ENCODE measurements at places on chromosomes 4 and X. TPM values are rescaled to one million over a fixed set of nuclear protein-coding genes. Genes with fewer than 3 reads are reported as not detected.

DNA sequence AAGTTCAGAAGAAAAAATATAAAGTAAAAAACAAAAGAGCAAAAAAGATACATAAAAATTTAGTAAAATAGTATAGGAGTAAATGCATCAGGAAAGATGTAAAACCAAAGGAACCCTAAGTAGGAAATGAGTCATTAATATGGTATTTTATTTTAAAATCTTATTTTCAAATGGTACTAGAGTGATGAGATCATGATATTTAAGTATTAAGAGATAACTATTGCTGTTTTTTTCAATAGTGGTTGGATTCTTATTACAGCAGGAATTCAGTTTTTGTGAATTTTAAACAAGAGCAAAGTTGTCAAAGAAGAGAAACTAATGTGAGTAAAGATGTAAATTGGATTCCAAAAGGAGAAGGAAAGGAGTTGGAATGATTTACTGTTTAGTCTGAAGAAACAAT is 20.0 kb downstream of the EMCN start:
- H3K4me1 ChIP-seq = peaks cover 3% of the 10 kb centered on the region
- H3K4me3 ChIP-seq = no peak overlapping the region
- DNase-seq = no peak
- no peaks in the 10 kb centered on the region for H3K27me3 ChIP-seq
- H3K27ac ChIP-seq = no peak overlapping the region

GRCh38 chrX:134670134-134670924 is 12.1 kb upstream of the PLAC1 start:
- DNase-seq = no peak
- no peak overlapping the region for H3K27ac ChIP-seq
- H3K4me3 ChIP-seq = no peak overlapping the region
- no peaks in the 10 kb centered on the region for H3K4me1 ChIP-seq

- H3K4me3 ChIP-seq = no peak overlapping the region
- peaks cover 37% of the 10 kb centered on the region for H3K36me3 ChIP-seq
- H3K27me3 ChIP-seq = no peaks in the 10 kb centered on the region
These were observed 87.6 kb downstream of the CRMP1 start for GRCh38 chr4:5805270-5805669.

ABLIM2 gene
- total RNA-seq = 3.8 TPM

DNA sequence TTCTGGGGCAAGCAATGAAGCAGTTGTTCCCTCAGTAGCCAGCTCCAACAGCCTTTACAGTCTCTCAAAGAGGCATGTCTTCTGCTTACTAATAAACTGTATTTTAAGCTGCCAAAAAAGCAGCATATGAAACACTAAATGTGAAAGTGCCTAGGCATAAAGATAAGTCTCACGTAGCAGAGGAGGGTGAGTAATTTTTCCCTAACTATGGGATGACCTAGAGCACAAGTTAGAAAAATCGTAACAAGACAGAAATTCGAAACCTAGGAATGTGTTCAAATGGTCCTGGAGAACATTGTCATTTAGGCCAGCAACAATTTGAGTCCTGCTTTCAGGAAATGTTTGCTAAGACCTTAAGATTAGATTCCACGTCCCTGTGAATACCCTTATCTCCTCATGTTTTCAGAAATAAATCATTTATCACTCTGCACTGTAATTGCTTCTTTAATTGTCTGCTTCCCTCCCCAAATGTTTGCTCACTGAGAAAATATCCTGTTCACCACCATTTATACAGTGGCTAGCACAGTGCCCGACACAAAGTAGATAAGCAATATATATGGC is 222.2 kb downstream of the KCNIP4 start:
- no peak for DNase-seq
- no peaks in the 10 kb centered on the region for H3K36me3 ChIP-seq
- no peak overlapping the region for H3K27ac ChIP-seq

USP17L30 gene
- total RNA-seq = not detected

- no peak overlapping the region for H3K27ac ChIP-seq
- no peak overlapping the region for H3K4me3 ChIP-seq
- peaks cover 10% of the 10 kb centered on the region for H3K4me1 ChIP-seq
- peaks cover 4% of the 10 kb centered on the region for H3K36me3 ChIP-seq
- no peak for DNase-seq
These were observed 206.0 kb upstream of the ARHGAP24 start for GRCh38 chr4:85268961-85269360.

GRCh38 chr4:20273793-20274192 is 22.1 kb downstream of the SLIT2 start:
- DNase-seq = no peak
- H3K27me3 ChIP-seq = no peaks in the 10 kb centered on the region
- peaks cover 20% of the 10 kb centered on the region for H3K4me1 ChIP-seq
- no peak overlapping the region for H3K27ac ChIP-seq
- H3K36me3 ChIP-seq = no peaks in the 10 kb centered on the region

GRCh38 chr4:121030131-121030530 is 42.2 kb downstream of the NDNF start:
- H3K4me3 ChIP-seq = no peak overlapping the region
- H3K27me3 ChIP-seq = no peaks in the 10 kb centered on the region
- H3K27ac ChIP-seq = no peak overlapping the region
- no peaks in the 10 kb centered on the region for H3K4me1 ChIP-seq

AMBN gene
- not detected for total RNA-seq

TRIML2 gene
- total RNA-seq = not detected

DNA sequence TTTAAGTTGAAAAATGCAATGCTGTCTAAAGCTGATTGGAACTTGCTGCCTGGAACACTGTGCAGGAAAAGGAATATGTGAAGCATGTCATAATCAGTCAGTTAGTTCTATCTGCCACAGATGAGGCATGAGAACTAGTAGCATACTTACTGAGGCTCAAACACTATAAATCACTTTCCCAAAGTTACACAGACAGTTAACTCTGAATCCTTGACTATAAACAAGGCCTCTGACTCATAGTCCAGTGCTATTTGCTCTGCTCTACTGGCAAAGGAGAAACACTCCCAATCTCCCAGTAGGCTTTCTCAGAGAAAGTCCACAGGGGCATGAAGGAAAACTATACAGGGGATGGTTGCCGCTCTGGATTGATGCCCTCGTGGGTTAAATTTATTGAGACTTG is 2078.4 kb upstream of the TENM3 start:
- no peak overlapping the region for H3K27ac ChIP-seq
- no peak overlapping the region for H3K4me3 ChIP-seq
- H3K36me3 ChIP-seq = no peaks in the 10 kb centered on the region
- no peaks in the 10 kb centered on the region for H3K27me3 ChIP-seq
- H3K4me1 ChIP-seq = peaks cover 8% of the 10 kb centered on the region

CTSO gene
- total RNA-seq = 1.7 TPM

DNA sequence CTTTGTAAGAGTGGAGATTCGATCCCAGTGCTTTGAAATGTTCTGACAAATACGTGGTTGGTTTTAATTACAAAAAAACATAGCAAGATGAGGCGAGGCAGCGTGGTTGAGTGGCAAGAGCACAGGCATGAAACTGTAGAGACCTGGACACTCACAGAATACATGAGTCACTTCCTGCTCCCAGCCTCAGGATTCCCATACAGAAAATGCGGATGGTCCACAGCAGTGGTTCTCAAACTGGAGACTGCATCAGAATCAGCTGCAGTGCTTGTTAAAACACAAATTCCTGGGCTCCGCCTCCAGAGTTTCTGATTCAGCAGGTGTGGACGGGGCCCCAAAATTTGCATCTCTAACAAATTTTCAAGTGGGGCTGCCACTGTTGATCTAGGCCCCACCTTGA is 10.1 kb downstream of the OTOP1 start:
- DNase-seq = no peak
- H3K27me3 ChIP-seq = peaks cover 8% of the 10 kb centered on the region
- no peaks in the 10 kb centered on the region for H3K36me3 ChIP-seq

SLC34A2 gene
- total RNA-seq = not detected

DNA sequence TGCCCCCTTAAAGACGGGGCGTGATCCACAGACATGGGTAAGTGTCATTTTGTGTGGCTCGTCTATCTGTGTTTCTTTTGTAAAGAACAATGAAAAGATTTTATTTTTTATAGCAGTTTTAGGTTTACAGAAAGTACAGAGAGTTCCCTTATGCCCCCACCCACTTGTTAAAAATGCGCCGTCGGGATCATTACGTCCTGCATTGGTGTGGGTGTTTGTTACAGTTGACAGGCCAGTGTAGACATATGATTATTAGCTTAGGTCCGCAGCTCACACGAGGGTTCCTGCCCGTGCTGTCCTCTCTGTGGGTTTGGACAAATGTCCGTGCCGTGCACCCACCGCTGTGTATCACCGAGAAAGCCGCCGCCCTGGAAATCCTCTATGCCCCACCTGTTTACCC is 50.5 kb downstream of the RGS12 start:
- H3K36me3 ChIP-seq = no peaks in the 10 kb centered on the region
- peaks cover 31% of the 10 kb centered on the region for H3K4me1 ChIP-seq
- DNase-seq = no peak

- no peak overlapping the region for H3K27ac ChIP-seq
- no peaks in the 10 kb centered on the region for H3K27me3 ChIP-seq
- DNase-seq = no peak
- no peaks in the 10 kb centered on the region for H3K4me1 ChIP-seq
- H3K4me3 ChIP-seq = no peak overlapping the region
These were observed 11.4 kb downstream of the BANK1 start for GRCh38 chr4:101801958-101802357.

- DNase-seq = no peak
- no peaks in the 10 kb centered on the region for H3K27me3 ChIP-seq
- H3K36me3 ChIP-seq = no peaks in the 10 kb centered on the region
These were observed 12.8 kb downstream of the SCARB2 start for GRCh38 chr4:76200771-76201231.

DNA sequence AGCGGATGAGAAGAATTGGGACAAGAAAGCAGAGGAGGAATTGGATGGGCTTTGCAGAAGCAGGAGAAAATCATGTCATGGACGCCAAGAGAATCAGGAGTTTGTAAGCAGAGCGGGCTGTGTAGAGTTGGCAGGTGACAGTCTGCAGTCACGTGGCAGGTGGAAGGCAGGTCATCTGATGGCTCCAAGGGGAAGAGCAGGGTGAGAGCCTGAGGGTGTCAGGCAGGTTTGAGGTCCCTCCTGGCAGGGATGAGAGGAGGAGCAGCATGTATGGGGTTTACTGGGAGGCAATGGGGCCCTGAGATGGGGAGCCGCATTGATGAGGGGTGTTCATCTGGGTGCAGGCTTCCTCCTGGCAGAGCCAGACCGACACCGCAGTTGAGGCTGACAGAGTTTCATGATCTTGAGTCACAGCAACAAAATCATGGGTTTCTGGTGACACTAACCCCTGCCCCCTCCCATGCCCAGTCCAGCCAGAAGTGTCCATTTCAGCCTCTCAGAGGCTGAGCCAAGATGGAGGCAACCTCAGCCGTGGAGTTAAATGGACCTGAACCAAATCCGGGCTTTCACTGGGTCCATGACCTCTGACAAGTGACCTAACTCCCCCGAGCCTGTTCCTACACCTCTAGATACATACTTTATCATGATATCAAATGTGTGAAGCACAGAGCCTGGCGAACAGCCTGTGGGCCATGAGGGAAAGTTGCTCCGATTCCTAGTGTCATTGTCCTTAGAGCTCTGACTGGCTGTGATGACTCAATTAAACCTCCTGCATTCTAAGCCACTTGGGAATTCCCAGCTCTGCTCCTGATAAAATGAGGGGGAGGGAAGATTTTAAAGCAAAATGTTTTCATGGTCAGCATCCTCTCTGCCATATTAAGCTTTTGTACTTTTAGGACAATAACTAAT is 36.1 kb downstream of the EVC start:
- no peaks in the 10 kb centered on the region for H3K4me1 ChIP-seq
- H3K27me3 ChIP-seq = no peaks in the 10 kb centered on the region
- H3K36me3 ChIP-seq = peaks cover 28% of the 10 kb centered on the region
- no peak overlapping the region for H3K27ac ChIP-seq
- no peak for DNase-seq

ITIH6 gene
- total RNA-seq = 0.05 TPM

GAGE12F gene
- not detected for total RNA-seq

DNA sequence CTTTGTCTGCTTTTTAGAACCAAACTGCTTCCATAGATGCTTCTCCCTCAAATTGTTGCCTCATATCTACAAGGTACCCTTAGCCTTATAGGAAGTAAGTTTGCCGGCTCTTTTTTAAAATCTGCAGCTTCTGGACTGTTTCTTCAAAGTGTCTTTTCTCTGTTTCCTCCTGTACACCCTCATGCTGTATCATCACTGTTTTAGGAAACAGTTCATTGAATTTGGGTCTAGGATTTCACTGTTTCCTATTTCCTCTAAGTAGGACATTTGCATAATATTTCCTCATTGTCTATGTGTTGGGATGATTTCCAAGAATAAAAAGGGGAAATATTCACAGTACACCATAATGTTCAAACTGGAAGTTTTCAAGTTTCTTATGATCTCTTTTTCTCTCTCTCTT is 43.0 kb downstream of the BANK1 start:
- no peaks in the 10 kb centered on the region for H3K4me1 ChIP-seq
- H3K27ac ChIP-seq = no peak overlapping the region
- H3K27me3 ChIP-seq = no peaks in the 10 kb centered on the region
- no peak for DNase-seq

NAP1L2 gene
- 7.2 TPM for total RNA-seq

GRCh38 chr4:71550220-71551165 is 211.7 kb downstream of the SLC4A4 start:
- H3K4me1 ChIP-seq = peaks cover 30% of the 10 kb centered on the region
- no peaks in the 10 kb centered on the region for H3K27me3 ChIP-seq
- no peaks in the 10 kb centered on the region for H3K36me3 ChIP-seq
- H3K27ac ChIP-seq = no peak overlapping the region
- no peak for DNase-seq
- H3K4me3 ChIP-seq = no peak overlapping the region

- no peak overlapping the region for H3K4me3 ChIP-seq
- no peak for DNase-seq
- H3K27ac ChIP-seq = no peak overlapping the region
- H3K36me3 ChIP-seq = no peaks in the 10 kb centered on the region
- no peaks in the 10 kb centered on the region for H3K27me3 ChIP-seq
These were observed 78.7 kb upstream of the CBLL2 start for GRCh38 chrX:22193851-22194659.

HSPA4L gene
- 7.7 TPM for total RNA-seq
